ENCODE measurements at places on chromosomes 1 and 21.
A peak's percentile ranks its signal among the peaks of the same experiment; 100 is the strongest.

GRCh38 chr1:247408100-247408499, 7.9 kb upstream of the NLRP3 start:
- DNase-seq, result no peak

DNA sequence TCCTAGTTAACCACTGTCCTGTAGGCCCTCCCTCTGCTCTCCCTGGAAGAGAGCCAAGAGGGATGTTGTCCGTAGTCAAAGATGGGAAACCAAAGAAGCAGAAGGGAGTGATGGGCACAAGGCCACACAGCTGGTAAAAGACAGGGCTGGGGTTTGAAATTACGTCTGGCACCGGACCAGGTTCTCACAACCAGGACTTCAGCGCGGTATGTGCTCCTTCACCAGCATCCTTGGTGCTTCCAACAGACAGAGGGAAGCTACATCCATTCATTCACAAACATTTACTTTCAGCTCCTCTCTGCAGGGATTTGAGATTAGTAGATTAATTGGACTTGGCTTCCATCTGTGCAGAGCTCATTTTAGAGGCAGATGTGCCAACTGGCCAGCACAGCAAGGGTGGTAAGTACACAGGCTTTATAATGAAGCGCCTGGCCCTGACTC, 191.2 kb downstream of the TRABD2B start:
- DNase-seq, result no peak

DNA sequence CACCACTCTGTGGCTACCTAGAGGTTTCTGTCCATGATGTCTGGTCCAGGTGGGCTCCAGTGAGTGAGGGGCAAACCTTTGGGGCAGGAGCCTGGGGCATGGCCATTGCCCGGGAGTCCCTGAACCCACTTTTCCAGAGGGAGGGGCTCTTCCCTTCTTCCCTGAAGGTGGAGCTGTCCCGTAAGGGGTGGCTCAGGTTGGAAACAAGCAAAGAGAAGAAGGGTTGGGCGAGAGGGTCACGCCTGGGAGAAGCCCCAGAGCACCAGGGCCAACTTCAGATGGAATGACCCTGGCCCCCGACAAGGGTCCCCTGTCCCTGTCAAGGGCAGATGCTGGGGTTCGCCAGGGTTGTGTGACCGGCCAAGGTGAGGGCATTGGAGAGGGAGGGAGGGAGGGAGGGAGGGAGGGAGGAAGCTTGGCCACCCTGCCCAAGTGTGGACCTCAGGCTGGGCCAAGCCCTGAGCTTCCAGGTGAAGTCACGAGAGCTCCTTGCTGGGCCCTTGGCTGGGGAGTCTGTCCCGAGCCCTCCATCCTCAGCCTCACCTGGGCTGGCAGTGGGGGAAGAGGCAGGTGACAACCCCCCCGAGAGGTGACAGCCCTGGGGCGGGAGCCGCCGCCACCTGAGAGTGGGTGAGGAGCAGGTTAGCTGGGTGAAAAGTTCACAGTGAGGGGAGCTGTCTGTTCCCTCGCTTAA, 69.6 kb downstream of the DHRS3 start:
- no peak for DNase-seq

GRCh38 chr1:182789138-182790076, at the start of gene NPL:
Gene NPL (plus strand): TSS chr1:182789773. CDS start chr1:182794372, 4,599 bp downstream.
- DNase-seq, result peak; percentile 82

DNA sequence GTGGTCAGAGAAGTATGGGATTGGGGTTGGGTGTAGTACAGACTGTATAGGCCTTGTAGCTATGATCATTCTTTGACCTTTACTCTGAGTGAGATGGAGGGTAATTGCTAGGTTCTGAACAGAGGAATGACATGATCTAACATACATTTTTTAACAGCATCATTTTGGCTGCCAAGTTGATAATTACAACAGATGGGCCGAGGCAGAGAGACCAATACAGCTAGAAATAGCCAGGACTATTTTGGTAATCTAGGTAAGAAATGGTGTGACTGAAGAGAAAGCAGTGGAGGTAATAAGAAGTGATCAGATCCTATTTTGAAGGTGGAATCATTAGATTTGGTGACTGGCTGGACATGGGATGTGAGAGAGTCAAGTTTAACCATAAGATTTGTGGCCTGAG, 43.5 kb downstream of the RPAP2 start:
- DNase-seq, result no peak

DNA sequence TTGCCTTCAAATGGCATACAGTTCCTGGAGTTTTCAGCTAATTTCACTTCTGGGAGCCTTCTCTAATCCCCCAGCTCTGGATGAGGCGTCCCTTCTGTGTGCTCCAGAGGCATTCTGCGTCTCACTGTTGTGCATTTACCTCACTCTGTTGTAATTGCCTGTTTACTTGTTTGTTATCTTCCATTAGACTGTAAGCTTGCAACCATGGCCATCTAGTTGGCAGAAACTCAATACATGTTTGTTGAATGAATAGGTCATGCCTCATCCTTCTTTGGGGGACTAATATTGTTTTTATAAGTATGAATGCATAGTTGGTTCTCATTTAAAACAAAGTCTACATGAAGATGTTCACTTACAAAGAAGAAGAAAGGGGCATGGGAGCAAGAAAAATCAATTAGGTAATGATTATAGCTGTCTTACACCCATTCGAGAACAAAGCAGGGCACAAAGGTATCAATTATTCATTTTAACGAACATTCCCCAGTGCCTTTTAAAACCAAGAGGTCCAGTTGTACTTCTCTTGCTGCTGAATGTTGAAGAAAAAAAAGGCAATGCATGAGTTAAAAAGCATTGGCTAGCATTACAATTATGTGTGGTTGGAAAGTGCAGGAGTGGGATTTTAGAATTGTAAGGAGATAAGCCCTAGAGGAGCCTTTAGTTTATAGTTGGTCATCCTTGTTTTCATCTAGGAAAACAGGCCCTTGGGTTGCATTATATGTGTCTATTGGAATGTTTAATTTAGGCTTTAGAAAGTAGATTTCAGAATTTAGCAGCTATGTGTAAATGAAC, 6.0 kb downstream of the RGL1 start:
- DNase-seq, result no peak

- DNase-seq, result no peak
Measured at GRCh38 chr1:203985044-203985443, 87.9 kb upstream of the SOX13 start.

DNA sequence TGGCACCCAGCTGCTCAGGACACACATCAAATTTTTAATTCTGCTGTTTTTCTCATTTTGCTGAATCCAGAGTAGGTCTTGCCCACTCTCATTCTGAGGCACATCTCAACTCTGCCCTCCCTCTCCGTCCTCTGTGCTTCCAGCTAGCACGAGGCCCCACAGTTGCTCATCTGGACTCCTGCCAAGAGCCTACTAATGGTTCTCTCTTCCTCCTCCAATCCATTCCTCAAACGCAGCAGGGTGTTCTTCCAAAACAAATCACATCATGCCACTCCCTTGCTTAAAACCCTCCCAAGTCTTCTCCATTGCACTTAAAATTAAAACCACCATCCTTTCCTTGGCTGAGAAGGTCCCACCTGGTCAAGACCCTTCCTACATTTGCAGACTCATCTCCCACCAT, 49.8 kb upstream of the SCAF4 start:
- no peak for DNase-seq

- no peak for DNase-seq
Measured at GRCh38 chr1:51948491-51948915, 42.0 kb downstream of the RAB3B start.

- DNase-seq, result no peak
Measured at GRCh38 chr1:205950280-205950679, 7.0 kb upstream of the SLC26A9 start.

DNA sequence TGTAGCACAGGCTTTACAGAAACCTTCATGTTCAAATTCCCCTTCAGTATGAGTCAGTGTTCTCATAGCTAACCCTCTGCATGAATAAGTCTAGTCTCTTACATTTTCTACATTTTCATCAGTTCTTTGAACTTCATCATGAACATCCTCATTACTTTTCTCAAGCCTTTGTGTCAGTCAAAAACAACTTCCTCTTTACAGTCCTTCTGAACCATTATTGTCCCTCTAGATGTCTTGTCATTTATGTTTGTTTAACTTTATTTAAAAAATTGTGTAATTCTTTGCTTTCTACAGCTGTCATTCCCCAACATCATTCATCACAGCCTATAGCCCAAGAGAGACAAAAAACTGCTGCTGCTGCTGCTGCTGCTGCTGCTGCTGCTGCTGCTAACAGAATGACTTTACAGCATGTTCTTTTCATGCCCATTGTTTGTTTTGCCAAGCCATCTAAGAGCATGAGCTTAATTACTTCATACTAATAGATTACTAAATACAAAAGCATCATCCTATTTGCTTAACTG, 133.1 kb downstream of the LRRC40 start:
- DNase-seq, result no peak
